ENCODE measurements at places on chromosomes 16 and 17. TPM values are rescaled to one million over a fixed set of nuclear protein-coding genes. Genes with fewer than 3 reads are reported as not detected.

The CNTROB gene
- 27.9 TPM for total RNA-seq

DNA sequence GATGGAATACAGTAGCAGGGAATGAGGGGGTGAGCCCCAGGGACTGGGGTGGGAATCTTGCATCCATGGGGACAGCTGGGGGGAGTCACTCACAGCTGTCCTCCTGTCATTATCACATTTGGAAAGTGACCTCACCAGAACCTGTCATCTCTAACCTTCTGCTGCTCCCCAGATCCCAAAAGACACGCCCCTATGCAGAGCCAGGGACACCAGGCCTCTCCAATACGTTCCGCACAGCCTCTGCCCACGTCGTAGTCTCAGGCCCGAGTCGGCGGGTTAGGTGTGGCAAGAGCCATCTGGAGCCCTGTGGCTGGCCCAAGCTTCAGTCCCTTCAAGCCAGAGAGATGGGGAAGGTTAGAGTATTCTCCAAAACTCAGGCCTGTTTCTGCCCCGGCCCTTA is 214.3 kb downstream of the ENGASE start:
- no peaks in the 10 kb centered on the region for H3K4me1 ChIP-seq
- no peak overlapping the region for H3K27ac ChIP-seq
- H3K36me3 ChIP-seq = no peaks in the 10 kb centered on the region
- no peak for DNase-seq

- peak overlapping the region; percentile 23 for H3K4me3 ChIP-seq
- peaks cover 21% of the 10 kb centered on the region for H3K4me1 ChIP-seq
- no peaks in the 10 kb centered on the region for H3K27me3 ChIP-seq
- H3K27ac ChIP-seq = no peak overlapping the region
These were observed 18.8 kb downstream of the RPH3AL start for GRCh38 chr17:333626-334396.

The CCDC182 gene
- not detected for total RNA-seq

DNA sequence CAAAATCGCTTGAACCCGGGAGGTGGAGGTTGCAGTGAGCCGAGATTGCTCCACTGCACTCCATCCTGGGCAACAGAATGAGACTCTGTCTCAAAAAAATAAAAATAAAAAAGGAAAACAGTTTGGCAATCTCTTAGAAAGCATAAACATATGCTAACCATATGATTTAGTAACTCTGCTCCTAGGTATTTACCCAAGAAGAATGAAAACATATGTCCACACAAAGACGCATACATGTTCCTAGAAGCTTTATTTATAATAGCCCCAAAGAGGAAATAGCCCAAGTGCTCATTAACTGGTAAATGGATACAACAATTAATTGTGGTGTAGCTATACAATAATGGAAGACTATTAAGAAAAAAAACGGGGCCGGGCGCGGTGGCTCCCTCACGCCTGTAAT is 18.5 kb upstream of the CDH1 start:
- DNase-seq = no peak
- H3K27ac ChIP-seq = no peak overlapping the region
- no peaks in the 10 kb centered on the region for H3K36me3 ChIP-seq
- H3K27me3 ChIP-seq = no peaks in the 10 kb centered on the region
- H3K4me3 ChIP-seq = no peak overlapping the region

The CMTM3 gene
- 42.6 TPM for total RNA-seq

GRCh38 chr16:66258916-66259845 is 107.3 kb upstream of the CDH5 start:
- H3K36me3 ChIP-seq = no peaks in the 10 kb centered on the region
- no peak overlapping the region for H3K4me3 ChIP-seq
- H3K4me1 ChIP-seq = peaks cover 6% of the 10 kb centered on the region

The KCNJ2 gene
- 2.7 TPM for total RNA-seq

The PRAC2 gene
- total RNA-seq = not detected

The KIF18B gene
- total RNA-seq = 0.30 TPM

The CDH1 gene
- 18.9 TPM for total RNA-seq

- H3K27me3 ChIP-seq = no peaks in the 10 kb centered on the region
- DNase-seq = no peak
- H3K27ac ChIP-seq = peak overlapping the region; percentile 29
- H3K4me1 ChIP-seq = peaks cover 29% of the 10 kb centered on the region
- no peak overlapping the region for H3K4me3 ChIP-seq
- H3K36me3 ChIP-seq = no peaks in the 10 kb centered on the region
These were observed 7.1 kb upstream of the PIEZO1 start for GRCh38 chr16:88792078-88792550.

The TRPV3 gene
- 4.2 TPM for total RNA-seq

The PLA2G10 gene
- total RNA-seq = not detected

DNA sequence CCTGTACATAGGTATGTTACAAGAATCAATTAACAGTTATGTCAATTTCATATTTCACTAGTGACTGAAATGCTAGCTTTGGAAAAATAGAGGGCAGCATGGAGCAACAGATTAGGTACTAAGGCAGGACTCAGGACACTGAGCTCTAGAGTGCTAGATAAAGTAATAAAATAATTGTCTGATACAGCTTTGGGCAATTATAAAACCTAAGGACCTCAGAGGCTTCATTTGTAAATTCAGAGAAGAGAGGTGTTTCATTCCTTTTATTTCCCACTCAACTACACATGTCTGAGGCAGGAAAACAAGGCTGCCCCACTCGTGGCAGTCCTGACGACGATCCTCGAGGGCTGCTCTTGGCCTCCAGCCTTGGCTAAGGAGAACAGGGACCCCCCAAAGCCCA is 81.5 kb downstream of the CA4 start:
- no peaks in the 10 kb centered on the region for H3K27me3 ChIP-seq
- H3K4me3 ChIP-seq = no peak overlapping the region
- no peak overlapping the region for H3K27ac ChIP-seq
- DNase-seq = no peak
- H3K36me3 ChIP-seq = no peaks in the 10 kb centered on the region

The TMIGD1 gene
- total RNA-seq = not detected

The PRSS27 gene
- 1.3 TPM for total RNA-seq

The AOC3 gene
- 54.4 TPM for total RNA-seq
